ENCODE measurements at places on chromosomes 5 and 9.
A peak's percentile ranks its signal among the peaks of the same experiment; 100 is the strongest.

DNA sequence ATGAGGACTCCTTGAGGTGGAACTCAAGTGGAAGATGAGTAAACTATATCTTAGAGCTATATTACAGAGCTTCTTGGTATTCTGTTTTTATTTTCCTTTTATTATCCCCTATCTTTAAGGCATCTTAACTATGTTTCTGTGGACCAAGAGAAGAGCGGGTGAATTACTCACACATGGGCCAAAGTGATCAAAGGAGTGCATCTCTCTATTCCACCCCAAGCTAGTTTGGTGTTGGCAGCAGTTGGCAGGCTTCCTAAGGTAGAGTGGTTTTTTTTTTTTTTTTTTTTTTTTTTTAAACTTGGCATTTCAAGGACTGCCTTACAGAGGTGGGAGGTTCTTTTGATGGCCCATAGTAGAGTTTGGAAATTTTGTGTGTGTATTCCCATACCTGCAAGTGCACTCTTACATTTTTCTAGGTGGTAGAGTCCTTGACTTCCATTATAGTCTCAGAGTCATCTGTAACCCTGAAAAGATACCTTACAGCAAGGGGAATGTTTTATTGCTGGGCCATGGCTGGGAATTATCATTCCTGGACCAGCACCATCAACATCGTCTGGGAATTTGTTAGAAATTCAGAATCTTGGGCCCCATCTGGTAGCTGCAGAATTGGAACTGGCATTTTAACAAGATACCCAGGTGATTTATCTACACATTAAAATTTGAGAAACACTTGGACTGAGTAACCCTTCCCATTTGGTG lies 51.0 kb downstream of the ARHGAP26 start:
- DNase-seq: no peak

- DNase-seq: no peak
Measured at GRCh38 chr5:178160176-178160575, 6.5 kb upstream of the NHP2 start.

GRCh38 chr5:16507716-16508115 lies 42.1 kb upstream of the ZNF622 start:
- no peak for DNase-seq

GRCh38 chr9:131645078-131645776 lies 94.6 kb downstream of the RAPGEF1 start:
- peak; percentile 45 for DNase-seq

- DNase-seq: peak; percentile 88
Measured at GRCh38 chr9:124282442-124283227, 24.9 kb downstream of the NEK6 start.

GRCh38 chr9:131642496-131643083 lies 97.3 kb downstream of the PRRT1B start:
- DNase-seq: no peak

GRCh38 chr5:1180841-1181271 lies 20.5 kb upstream of the SLC6A19 start:
- no peak for DNase-seq

DNA sequence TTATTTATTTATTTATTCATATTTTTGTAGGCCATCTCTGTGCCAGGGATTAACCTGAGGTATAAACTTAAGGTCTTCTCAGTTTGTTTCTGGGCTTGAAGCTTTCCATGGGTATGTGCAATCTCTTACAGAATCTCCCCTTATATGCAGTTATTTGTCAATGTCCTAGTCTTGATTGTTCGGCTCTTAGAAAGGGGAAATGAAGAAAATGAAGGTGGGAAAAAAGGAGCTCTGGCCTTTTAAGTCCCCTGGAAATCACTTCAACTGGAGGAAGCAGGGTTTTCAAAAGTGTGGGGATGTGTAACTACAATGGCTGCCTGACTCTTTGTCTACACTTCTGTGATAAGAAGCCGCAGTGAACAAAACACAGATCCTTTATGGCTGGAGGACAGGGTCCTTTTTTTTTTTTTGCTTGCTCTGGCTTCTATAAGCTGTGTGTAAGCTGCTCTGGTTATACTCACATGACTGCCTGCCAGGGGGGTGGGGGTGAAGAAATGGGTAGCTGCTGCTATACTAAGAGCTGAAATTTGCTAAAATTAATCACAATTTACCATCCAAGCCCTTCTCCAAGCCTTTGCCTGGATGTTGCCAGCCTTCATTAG lies 33.7 kb downstream of the CENPP start:
- DNase-seq: peak; percentile 37

DNA sequence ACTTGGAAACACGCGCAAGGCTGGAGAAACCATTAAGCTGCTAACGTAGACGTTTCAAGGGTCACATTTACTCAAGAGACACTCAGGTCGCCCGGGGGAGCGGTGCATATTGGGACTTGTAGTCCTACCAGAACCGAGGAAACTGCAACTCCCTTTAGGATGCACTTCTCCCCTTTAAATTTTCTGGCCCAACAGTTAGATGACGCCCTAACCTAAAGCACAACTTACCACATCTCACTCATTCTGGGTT lies 384 bp upstream of the DMXL1 start:
- no peak for DNase-seq

DNA sequence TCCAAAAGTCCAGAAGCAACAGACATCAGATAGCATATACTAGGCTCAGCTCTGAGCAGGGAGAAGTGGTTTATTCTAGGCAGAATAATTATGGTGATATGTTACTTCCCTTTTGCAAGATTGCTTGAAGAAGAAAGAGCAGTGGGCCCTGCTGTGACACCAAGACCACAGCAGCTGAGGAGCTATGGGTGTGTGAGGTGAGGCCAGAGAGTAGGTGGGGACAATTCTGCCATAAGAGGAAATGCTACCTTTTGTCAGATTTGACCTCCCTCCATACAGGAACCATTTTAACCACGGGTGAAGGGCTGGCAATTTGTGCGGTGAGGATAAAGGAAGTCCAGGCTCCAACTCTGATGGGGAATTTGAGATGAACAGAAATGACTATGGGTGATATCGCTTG lies 51.3 kb downstream of the TNFSF15 start:
- no peak for DNase-seq

DNA sequence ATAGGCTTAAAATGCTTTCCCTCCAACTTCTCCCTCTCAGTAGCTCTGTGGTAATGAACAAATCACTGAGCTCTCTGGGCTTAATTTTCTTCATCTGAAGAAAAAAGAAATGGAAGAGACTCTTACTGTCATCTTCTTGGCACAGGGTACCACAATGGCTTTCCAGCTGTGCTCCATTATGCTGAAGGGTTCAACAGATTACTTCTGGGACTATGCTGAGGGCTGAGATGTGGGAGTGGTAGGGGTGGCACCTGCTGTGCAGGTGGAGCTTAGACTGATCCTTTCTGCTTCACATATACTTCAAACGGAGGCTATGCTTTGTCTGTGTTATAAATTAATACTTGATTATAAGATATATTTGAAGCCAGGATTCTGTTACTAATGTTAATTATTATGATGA lies 840.2 kb upstream of the C9orf72 start:
- DNase-seq: no peak

GRCh38 chr9:107193251-107193650 lies 89.8 kb upstream of the RAD23B start:
- DNase-seq: no peak

DNA sequence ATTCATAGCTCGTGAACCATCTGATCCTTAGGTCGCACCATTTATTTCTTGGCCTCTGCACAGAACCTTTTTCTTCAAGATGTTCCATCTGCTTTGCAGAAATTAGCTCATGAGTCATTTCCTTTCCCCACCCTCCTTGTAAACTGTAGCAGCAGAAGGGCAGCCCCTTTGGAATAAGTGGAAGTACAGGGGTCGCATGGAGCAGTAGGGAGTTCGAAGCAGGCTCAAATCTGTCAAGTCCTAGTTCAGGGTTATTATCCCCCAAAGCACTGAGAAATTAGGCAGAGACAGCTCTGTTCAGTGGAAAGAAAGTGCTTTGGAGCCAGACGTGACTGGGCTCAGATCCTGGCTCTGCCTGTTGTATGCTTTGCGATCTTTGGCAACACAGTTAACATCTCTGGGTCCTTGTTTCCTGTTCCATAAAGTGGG lies 84.2 kb downstream of the SGCD start:
- peak; percentile 88 for DNase-seq

DNA sequence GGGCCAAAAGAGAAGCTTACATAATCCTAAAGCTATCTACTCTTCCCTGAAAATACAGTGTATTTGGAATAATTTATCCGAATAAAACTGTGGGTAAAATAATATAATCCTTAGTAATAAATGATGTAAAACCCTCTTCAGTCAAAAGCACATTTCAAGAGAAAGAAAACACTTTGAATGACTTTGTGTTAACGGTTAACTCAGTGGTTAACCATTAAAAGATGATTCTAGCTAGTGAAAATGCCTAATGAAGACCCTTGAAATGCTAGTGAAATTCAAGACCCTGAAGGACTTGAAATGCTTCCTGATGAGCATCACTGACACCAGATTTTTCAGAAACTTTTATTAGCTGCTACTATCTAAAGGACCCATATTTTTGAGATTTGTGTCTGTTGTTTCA lies 70.7 kb downstream of the COX7C start:
- no peak for DNase-seq

GRCh38 chr9:111451570-111451969 lies 32.6 kb downstream of the ECPAS start:
- DNase-seq: peak; percentile 54

DNA sequence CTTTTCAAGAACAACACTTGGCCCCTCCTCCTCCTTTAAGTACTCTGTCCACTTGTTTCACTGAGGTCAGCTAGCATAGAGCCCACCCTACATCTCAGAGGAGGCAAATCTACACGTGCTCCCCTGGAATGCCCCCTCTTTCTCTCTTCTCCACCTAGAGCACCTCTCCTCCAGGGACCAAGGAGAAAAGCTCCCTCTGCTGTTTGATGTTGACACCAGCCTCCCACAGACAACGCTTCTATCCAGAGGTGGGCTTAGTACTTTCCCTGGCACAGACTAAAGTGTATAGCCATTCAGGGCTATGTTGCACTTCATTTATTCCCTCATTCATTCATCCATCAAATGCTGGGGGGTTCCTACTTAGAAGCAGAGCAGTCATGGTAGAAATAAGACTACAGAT lies 68.2 kb upstream of the TAF1L start:
- no peak for DNase-seq

DNA sequence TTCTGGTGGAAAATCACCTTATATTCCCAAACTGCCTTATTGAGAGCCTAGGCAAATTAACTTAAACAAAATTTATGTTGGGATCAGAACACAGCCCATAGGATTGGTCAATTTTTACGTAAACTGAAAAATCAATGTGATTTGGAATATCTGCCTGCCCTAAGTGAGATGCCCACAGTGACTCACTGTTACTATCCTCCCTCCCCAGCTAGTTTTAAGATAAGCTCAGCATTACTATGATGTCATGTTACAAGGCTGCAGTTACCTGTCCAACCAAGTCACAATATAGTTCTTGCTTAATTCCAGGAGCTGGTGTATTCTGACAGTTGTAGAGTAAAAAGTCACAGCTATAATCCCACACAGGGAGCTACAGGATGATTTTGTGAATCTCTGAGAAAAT lies 23.1 kb downstream of the SKP1 start:
- no peak for DNase-seq

GRCh38 chr5:56493766-56494165 lies 260.6 kb upstream of the ANKRD55 start:
- DNase-seq: no peak
